Activated T-cell treated with anti-CD3 and anti-CD28 coated beads for 24 hours (primary cell): ENCODE measurements at places on chromosomes 7 and 10.

GRCh38 chr10:30455816-30456215, 21.8 kb downstream of the MAP3K8 start:
- DNase-seq: no peak

GRCh38 chr7:4077980-4078379, 604.1 kb upstream of the FOXK1 start:
- DNase-seq: no peak

- no peak for DNase-seq
These were observed 77.6 kb downstream of the VTI1A start for GRCh38 chr10:112524641-112525040.

- DNase-seq: no peak
These were observed 626.3 kb upstream of the POT1 start for GRCh38 chr7:125555916-125556315.

- no peak for DNase-seq
These were observed 59.1 kb downstream of the GTF2IRD1 start for GRCh38 chr7:74512762-74513161.

DNA sequence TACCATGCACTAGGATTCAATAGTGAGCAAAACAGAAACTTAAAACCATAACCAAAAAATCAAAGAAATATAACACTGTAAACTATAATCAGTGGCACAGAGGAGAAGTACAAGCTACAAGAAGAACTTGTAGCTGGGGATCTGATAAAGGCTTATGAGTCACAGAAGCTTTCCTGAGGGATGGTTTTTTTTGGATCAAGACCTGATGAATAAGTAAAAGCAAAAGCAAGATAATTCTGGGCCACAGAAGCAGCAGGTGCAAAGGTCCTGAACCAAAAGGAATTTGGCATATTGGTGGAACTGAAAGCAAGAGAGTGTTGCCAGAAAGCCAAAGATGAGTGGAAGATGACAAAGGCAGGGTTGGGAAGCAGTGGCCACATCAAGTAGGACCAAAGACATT, 37.4 kb upstream of the BET1 start:
- DNase-seq: no peak

- no peak for DNase-seq
These were observed 4.8 kb upstream of the UBE2D4 start for GRCh38 chr7:43921423-43921822.

DNA sequence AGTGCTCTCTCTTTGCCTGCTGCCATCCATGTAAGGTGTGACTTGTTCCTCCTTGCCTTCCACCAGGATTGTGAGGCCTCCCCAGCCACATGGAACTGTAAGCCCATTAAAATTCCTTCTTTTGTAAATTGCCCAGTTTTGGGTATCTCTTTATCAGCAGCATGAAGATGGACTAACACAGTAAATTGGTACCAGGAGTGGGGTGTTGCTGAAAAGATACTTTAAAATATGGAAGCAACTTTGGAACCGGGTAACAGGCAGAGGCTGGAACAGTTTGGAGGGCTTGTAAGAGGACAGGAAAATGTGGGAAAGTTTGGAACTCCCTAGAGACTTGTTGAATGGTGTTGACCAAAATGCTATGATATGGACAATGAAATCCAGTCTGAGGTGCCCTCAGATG, 63.8 kb upstream of the PPP1R9A start:
- DNase-seq: no peak

GRCh38 chr7:128908750-128909624, 1.5 kb downstream of the KCP start:
- DNase-seq: no peak

DNA sequence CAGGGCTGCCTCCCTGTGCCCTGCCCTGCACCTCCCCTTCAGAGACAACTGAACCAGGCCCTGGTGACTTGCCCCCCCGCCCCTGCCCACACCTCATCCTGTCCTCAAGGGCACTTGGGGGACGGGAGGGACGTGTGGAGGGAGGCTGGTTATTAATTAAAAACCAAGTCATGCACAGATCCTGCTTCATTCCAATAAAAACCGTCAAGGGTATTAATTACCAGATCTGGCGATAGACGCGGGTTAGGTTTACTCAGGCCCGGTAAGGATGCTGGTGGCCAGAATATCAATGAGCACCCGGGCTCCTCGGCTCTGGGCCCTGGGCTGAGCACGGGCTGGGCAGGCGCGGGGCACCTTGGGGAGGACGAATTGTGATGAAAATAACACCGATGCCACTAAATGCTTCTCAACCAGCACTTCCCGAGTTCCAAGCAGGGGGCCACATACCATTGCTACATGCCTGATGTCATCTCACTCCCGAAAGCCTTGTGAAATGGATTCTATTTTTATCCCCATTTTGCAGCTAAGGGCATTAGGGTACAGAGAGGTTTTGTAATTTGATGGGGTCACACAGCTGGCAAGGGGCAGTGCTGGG, 24.5 kb upstream of the GTF2IRD1 start:
- no peak for DNase-seq

GRCh38 chr10:31359979-31360378, 41.0 kb downstream of the ZEB1 start:
- no peak for DNase-seq

DNA sequence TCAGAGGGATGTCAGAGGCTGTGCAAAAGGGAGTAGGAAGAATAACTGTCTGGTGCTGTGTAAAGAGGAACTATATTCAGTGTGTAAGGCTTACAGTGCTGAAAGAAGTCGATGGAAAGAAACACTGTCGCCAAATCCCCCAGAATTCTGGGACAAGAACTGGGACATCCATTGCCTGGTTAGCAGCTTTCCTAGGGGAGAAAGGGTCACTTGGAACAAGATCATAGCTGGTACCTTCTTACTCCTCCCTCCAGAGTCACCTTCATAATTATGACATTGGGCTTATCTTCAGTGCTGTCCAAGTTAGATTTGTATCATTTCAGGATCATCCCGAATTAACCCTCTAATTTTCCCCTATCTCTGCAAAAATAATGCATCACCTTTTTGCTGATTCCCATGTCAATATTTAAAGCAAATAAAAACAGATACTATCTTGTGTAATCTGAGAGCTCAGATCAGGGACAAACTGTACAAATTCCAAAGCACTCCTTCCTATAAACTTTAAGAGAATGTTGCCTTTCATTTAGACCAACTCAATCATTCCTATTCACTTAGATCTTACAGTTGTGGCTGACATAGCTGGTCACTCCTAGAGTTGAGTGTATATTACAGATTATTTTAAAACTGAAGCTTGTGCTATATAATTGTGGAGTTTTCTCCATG, 96.5 kb downstream of the DNAH11 start:
- DNase-seq: no peak

GRCh38 chr7:66246554-66247171, 41.5 kb downstream of the TPST1 start:
- DNase-seq: no peak

- no peak for DNase-seq
These were observed 76.9 kb downstream of the ZNF365 start for GRCh38 chr10:62450912-62451610.
